Activated T-cell treated with anti-CD3 and anti-CD28 coated beads for 1 hour (primary cell): ENCODE measurements at places on chromosomes 5 and 9.

- DNase-seq = no peak
Observed at GRCh38 chr9:101590901-101591300, 3.9 kb downstream of the PPP3R2 start.

DNA sequence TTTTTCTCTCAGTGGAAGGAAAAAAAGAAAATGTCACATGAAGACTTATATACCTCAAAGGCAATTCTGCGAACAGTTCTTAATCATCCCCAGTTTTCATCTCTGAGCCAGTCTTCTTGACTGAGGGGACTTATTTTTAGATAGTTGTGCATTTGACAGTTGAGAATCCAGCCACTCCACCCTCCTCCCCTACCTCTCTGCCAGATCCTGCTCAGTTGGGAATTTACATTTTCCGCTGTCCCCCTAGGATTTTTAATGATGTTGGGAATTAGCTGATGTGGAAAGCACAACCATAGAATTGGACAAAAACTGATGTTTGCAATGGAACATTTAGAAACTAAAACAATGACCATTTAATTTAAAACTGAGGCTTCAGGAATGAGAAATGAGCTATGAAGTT is 194.3 kb upstream of the PIK3R1 start:
- DNase-seq = no peak

DNA sequence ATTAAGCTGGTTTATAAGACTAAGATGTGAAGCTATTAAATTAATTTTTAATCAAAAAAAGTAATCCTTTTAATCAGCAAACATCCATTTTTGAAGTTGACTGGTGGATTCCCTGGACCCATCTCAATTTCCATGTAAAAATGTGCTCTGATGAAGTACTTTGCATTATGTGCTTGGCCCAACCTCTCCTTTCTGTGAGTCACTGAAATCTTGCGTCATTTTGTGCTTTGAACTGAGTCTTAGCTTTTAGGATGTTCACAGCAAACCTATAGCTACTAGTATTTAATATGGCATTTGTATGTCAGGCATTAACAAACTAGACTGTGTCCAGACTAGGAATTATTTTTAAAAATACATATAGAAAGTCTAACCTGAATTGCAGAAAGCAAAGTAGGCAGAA is 55.0 kb upstream of the CDH12 start:
- DNase-seq = no peak

GRCh38 chr5:95670568-95670967 is 12.2 kb downstream of the SPATA9 start:
- DNase-seq = no peak

DNA sequence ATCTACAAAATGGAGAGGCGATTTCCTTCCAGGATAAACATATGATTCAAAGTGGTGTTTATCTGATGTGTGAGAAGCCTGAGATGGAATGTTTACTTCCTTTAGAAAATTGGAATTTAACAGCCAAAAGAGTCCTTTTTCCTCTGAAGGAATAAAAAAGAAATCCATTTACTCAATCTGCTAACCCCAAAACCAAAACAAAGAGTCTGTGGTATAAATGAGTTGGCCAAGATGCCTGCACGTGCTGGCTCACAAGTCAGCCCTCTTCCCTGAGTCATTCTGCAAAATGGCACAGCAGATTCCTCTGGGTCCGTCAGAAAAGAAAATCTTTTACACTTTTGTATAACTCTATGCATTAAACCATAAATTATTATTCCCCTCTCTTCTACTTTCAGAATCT is 60.8 kb downstream of the EBF1 start:
- DNase-seq = no peak

- no peak for DNase-seq
Observed at GRCh38 chr9:82091100-82091499, 102.5 kb downstream of the SPATA31D1 start.
